GM12892 (cell line): ENCODE measurements at places on chromosomes 1 and 21.

DNA sequence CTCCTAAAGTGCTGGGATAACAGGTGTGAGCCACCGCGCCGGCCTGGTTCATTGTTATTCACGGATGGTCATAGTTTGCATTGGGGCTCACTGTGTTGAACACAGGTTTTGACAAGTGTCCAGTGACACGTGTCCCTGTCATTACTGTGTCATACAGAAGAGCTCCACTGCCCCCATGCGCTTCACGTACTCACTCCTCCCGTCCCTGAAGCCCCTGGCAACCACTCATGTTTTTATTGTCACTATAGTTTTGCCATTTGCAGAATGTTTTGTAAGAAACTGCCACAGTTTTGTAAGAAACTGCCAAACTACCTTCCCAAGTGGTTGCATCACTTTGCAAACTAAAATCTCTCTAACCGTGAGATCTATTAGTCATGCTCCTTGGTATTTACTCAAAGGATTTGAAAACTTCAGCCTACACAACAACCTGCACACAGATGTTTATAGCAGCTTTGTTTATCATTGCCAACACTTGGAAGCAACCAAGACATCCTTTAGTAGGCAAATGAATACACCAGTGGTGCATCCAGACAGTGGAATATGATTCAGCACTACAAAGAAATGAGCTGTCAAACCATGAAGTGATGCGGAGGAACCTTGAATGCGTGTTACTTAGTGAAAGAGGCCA, 163.2 kb upstream of the COL6A1 start:
- DNase-seq, result no peak

DNA sequence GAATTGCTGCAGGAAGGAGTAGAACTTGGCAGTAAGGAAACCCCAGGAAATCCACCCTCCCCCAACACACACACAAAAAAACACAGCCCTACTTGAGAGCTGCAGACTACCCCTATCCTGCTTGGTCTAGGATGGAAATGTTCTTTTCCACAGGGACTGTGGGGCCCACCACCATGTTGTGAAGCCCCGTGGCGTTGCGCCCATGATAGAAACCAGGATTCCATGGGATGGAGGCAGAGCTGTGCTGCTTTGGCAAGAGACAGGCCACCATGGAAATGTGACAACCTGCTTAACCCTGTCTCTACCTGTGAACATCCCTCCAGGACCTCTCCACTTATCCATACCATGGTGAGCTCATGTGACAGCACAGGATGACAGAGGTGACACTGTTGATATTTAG, 121.1 kb upstream of the NGF start:
- DNase-seq, result no peak

- no peak for DNase-seq
These were observed 179.6 kb downstream of the DHRS3 start for GRCh38 chr1:12438349-12438924.

DNA sequence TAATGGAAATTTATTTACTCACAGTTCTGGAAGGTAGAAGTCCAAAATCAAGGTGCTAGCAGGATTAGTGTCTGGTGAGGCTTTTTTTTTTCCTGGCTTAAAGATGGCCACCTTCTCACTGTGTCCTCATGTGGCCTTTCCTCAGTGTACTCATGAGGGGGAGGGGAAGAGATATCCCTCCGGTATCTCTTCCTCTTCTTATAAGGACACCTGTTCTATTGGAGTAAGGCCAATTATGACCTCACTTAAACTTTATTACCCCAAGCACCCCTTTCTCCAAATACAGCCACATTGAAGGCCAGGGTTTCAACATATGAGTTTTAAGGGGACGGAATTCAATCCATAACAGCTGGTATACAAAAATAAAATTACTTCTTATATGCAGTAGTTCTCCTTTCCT, 203.7 kb upstream of the C1orf87 start:
- DNase-seq, result no peak

DNA sequence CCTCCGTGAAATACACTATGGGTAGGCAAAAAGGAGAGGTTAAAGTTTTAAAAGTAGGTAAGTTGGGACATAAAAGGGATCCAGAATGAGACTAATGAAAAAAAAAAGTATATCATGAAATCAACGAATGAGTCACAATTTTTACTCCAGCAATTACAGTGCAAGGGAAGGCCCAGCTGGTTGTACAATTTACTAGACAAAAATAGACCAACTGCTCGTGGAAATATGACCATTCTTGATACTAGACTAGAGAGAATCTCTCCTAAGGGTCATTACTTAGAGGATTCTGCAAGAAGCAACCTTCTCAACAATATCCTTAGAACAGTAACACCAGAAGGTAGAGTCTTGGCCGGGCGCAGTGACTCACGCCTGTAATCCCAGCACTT, 55.1 kb upstream of the EFHD2 start:
- no peak for DNase-seq

DNA sequence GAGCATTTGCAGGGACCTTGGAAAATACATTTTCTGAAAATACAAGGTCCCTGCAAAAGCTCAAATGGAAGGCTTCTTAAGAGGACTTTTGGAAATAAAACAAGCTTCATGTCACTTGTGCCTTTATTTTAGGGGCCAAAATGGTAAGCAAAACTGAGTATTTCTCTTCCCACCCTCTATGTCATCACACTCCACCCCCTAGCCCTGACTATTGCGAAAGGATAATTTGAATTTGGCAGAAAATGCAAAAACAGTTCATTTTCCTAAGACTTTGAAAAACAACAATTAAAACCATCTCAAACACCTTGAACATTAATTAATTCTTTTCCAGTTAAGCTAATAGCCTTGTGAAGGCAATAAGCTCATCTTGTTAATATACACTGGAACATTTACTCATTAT, 201.7 kb downstream of the TM2D1 start:
- no peak for DNase-seq

DNA sequence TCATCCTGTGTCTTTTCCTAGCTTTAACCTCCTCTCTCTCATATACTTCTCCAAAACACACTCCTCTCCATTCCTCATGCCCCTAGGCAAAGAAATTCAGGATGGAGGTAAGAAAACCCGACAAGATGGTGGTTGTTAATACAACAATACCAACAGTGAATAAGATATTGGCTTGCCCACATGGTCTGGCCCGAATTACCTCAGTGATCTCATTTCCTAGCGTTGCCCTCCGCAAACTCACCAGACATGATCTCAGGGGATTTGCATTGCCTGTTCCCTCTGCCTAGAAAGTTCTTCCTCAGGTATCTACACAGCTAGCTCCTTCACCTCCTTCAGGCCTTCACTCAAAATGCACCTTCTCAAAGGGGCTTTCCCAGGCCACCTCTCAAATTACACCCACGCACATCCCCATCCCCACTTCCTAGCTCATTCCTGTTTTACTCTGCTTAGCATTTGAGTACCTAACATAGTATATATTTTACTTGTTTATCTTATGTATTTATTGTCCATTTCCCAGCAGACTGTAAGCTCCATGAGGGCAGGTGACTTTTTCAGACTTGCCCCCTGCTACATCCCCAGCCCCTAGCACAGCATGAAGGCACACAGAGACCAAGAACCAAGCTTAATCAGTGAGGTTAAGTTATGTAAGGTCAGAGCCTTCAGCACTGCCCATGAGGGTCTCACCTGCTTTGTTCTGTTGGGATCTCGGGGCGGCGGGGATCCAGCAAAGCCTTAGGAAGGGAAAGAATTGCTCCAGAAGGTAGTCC, 10.2 kb upstream of the UBR4 start:
- no peak for DNase-seq

- no peak for DNase-seq
These were observed 3.4 kb downstream of the PTTG1IP start for GRCh38 chr21:44869781-44870747.

DNA sequence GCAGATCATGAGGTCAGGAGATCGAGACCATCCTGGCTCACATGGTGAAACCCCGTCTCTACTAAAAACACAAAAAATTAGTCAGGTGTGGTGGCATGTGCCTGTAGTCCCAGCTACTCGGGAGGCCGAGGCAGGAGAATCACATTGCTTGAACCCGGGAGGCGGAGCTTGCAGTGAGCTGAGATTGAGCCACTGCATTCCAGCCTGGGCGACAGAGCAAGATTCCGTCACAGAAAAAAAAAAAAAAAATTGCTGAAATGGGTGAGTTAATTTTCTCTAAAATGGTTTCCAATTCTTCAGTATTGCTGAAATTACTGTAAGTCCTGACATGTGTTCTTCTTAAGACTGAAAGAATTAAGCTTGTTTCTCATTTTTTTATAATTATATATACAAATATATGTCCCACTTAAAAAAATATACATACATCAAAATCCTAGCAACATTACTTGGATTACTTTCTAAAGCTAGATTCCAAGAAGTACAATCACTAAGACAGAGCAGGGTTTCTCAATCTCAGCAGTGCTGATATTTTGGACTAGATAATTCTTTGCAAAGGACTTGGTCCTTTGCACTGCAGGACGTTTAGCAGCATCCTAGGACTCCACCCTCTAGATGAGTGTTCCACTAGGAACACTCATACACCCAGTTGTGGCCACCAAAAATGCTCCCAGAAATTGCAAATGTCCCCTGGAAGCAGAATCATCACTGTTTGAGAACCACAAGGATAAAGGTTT, 24.8 kb downstream of the ZNHIT6 start:
- no peak for DNase-seq

DNA sequence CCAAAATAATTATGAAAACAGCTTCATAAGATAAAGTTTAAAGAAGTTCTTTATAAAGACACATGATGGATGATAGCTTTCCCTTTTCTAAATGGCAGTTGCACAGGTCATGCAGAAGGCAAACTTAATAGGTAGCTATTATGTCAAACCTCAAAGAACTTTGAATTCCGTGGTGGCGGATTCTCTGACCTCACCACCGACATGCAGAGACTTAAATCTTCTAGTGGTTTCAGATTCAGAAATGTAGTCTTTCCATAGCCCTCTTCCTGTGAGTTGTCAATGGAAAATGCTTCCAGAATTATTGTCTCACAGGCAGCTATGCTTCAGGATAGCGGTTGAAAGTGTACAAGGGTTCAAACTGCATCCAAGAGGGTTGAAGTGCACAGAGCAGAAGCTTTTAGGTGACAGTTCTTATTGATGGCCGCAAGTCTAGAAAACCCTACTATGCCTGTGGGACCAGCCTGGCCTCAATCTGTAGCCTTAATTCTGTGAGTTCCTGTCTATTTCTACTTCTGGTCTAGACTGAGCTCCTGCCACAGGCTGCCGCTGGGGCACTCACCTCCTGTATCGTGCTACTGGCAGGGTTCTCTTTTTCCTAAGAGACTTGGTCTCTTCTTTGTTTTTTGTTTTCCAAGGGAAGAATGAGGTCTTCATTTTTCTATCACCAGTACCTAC, 117.0 kb upstream of the ERRFI1 start:
- no peak for DNase-seq

- DNase-seq, result no peak
These were observed 3.5 kb downstream of the RFX5 start for GRCh38 chr1:151343587-151343986.

- DNase-seq, result no peak
These were observed 12.9 kb downstream of the CFAP57 start for GRCh38 chr1:43184995-43185394.

DNA sequence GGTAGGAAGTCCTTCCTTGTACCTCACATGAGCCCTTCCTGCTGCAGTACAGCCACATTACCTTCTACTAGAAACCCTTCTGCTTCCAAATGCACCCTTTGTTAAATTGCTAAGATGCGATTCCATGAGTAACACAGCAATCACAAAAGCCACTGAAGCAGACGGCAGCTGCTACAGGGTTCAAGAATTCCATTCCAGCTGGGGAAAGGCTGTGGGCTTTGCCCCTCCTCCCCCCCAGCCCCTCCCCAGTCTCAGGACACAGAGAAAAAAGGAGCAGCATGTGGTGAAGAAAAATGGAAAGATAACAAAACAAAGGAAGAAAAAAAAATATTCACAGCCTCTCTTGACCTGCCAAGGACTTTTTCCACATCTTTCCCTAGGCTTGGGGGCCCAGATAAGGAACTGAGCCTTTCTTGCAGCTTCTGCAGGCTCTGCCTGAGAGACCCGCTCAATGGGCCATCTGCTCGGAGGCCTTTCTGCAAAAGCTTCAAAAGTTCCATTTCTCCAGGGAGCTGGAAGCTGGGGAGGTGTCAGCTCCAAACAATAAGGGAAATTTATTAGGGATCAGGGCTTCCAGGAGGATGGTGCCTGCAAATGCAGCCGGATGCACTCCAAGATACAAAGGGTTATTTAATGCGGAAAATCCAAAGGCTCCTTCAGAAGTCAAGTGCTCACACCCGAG, 72.1 kb downstream of the SYT2 start:
- DNase-seq, result no peak

DNA sequence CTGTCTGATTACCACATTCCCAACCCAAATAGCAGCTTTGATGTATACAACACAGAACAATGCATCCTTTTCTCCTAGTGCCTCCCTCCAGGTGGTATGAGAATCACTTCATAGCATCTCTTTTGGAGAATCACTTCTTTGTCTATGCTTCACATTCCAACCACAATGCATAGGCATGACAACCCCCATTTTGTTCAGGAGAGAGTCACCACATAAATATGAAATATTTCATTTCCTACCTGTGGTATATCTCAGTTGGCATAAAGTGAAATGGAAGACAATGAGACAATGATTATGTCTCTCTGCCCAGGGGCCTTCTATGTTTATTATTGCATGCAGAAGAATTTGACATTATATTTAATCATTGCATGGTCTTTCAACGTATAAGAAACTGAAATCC, 112.2 kb downstream of the BRINP2 start:
- DNase-seq, result no peak

DNA sequence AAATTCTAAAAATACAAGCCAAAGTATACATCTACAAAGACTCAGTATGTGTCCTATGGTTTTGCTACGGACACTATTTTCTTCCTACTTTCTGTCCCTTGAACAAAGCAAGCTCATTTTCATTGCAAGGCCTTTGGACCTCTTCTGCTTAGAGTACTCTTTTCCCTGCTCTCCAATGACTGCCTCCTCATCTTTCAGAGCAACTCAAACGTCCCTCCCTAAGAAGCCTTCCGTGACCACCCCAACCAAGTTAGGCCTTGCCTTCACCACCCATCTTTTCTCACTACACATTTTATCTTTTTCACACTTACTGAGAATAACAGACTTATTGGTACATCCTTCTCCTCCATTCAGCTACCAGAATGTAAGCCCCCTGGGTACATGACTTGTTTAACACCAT, 39.9 kb downstream of the ENAH start:
- no peak for DNase-seq

DNA sequence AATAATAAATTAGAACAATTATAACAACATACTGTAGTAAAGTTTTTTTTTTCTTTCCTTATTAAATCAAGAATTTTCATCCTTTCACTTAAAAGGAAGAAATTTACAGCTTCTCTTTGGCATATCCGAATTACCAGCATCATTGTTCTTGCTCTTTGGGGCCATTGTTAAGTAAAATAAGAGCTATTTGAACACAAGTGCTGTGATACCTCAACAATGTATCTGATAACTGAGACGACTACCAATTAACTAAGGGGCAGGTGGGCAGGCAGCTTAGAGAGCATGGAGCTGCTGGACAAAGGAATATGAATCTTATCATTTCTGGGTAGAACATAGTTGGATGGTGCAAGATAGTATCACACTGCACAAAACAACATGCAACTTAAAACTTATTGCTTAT, 719.9 kb upstream of the TMPRSS15 start:
- no peak for DNase-seq

GRCh38 chr1:97505289-97505688, 415.5 kb downstream of the DPYD start:
- no peak for DNase-seq
